ENCODE measurements at places on chromosomes 6 and 20.

DNA sequence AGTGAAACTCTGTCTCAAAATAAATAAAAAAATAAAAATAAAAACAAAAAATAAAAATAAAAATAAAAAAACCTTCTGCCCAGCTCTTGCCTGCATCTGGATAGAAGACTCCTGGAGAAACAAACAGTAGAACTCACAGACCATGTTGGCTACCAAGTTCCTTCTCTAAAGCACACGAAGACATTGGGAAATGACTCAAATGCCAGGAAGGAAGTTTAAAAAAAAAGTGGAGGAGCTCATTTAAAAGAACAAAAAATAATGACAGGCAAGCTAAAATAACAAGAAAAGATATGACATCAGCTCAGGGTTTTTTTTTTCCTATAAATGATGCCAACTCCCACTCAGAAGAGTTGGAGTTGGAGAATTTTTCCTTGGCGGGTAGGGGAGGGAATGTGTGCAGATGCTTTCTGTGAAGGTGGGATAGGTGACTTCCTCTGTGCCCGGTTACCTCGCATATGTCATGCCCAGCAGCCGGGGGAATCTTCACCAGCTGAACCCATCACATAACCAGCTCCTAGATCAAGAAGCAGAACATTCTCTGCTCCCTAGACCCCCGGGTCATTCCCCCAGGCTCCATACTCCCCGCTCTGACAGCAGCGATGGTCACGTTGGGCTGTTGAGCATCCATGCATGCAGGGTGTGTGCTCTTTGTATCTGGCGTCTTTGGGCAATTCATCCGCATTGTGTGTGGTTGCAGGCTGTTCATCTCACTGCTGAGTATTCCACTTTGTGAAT, 17.3 kb upstream of the CD93 start:
- DNase-seq = no peak

DNA sequence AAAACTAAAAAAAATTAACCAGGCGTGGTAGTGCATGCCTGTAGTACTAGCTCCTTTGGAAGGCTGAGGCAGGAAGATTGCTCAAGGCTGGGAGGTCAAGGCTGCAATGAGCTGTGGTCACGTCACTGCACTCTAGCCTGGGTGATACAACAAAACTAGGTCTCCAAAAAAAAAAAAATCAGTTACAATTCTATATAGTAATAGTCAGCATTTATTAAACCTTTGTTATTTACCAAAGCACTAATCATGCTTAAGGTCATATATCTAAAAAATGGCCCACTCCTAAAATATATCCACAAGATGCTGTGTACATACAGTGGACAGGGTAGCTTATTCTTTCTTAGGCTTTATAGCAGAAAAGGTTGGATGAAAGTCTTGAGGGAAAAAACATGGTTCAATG, 152.4 kb downstream of the TFAP2A start:
- no peak for DNase-seq

GRCh38 chr6:13125841-13126240, 202.5 kb downstream of the TBC1D7 start:
- DNase-seq = no peak

- no peak for DNase-seq
These were observed 301.1 kb downstream of the EYA4 start for GRCh38 chr6:133542056-133542821.

GRCh38 chr6:10101551-10102252, 313.2 kb downstream of the TFAP2A start:
- DNase-seq = no peak

GRCh38 chr6:150072201-150072600, 3.3 kb upstream of the ULBP3 start:
- DNase-seq = peak; percentile 60

DNA sequence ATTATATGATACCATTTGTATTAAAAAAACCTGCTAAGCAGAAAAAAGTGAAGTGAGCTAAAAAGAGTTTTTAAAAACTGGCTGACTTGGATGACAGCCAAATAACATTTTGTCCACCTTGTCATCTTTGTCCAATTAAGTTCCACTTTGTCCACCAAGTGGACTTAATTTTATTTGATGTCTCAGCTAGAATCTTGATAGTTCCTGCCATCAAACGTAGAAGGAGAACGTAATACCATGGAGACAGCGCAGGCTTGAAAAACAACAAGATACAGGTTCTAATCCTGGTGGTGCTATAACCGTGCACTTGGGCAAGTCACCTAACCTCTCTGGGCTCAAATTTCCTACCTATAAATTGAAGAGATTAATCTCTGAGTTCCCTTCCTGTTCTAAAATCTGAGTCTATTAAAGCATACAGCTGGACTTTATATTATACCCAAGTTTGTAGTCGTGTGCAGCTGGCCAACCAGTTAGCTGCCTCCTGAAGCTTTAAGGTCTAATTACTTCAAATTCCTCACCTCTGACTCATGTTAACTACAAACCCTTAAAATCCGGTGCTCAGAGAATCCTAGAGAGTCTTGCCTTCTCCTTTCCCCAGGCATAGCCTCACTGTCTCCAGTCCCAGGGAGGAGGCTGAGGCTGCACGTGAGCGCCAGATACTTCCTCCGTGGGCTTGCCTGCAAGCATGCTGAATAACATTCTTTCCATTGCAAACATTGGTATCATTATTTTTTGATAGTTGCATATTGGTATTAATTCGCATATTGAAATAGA, 16.8 kb downstream of the TMEM244 start:
- no peak for DNase-seq

GRCh38 chr6:150394053-150394898, 25.5 kb downstream of the IYD start:
- no peak for DNase-seq

- no peak for DNase-seq
These were observed 94.8 kb downstream of the MBOAT1 start for GRCh38 chr6:20117474-20117873.

GRCh38 chr20:10228330-10228729, 9.7 kb downstream of the SNAP25 start:
- no peak for DNase-seq
